ENCODE measurements at places on chromosomes 2 and 18. TPM values are rescaled to one million over a fixed set of nuclear protein-coding genes. Genes with fewer than 3 reads are reported as not detected.

PDCD1 gene
- 0.18 TPM for total RNA-seq

RPRM gene
- not detected for total RNA-seq

ST8SIA5 gene
- 0.12 TPM for total RNA-seq

CDKL4 gene
- 0.25 TPM for total RNA-seq

ANO7 gene
- total RNA-seq: 1.5 TPM

GRCh38 chr2:236785611-236786057 is 216.0 kb downstream of the ACKR3 start:
- DNase-seq: no peak

DNA sequence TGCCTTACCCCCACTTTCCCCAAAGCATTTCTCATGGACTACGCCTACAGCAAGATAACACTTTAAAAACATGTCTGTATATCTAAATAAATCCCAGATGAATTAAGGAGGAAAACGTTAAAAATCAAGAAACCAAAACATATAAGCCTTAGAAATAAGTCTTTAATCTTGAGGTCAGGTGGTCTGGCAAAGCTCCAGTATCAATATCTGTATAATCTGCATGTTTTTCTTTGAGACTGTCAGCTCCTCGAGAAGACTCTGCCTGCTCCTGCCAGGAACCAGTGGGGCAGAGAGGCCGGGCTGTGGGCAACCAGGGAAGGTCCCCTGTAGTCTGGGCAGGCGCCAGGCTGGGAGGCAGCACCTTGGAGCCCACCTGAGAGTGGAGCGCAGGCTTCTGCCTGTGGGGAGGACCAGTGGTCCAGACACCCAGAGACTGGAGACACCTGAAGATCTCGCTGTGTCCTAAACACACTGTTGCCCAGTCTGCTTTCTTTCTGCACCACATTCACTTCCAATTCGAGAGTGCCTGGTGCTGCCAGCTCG is 291.0 kb upstream of the SOX11 start:
- DNase-seq: no peak

DNA sequence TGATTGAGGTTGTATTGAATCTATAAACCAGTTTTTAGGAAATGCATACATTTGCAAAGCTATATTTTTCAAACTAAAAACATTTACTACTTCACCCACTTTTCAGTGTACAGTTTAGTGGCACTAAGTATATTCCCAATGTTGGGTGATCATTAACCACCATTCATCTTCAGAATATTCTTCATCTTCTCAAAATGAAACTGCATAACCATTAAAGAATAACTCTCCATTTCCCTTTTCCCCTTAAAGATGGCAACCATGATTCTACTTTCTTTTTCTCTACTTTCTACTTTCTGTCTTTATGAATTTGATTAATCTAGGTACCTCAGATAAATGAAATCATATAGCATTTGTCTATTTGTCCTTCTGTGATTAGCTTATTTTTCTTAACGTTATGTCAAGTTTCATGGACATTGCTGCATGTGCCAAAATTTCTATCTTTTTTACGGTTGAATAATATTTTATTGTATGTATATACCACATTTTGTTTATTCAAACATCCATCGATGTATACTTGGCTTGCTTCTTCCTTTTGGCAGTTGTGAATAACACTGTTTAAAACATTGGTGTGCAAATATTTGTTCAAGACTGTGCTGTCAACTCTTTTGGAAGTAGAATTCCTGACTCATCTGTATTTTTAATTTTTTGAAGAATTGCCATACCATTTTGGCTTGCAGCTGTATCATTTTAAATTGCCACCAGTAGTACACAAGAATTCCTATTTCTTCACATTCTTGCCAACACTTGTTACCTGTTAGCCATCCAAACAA is 104.9 kb downstream of the RPRM start:
- no peak for DNase-seq

- DNase-seq: no peak
Measured at GRCh38 chr2:105766300-105766866, 21.7 kb downstream of the NCK2 start.

DNA sequence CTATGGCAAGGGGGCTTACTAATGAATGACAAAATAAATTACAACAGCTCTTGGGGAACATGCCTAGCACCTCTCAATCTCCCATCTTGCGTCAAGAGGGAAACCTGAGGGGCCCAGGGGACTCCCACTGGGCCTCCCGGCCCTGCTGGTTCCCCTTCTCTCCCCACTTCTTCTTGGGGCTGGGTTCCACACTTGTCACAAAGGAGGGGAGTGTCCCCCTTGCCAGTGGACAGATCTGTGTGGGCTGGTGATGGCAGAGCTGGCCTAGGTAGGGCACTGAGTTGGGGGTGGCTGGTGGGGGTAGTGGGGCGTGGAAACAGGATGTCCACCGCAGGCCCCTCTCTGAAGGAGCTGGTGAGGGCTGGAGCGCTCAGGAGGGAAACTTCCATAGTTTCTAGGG is 184.0 kb upstream of the HAAO start:
- DNase-seq: no peak

GRCh38 chr2:70728128-70728527 is 39.9 kb downstream of the ADD2 start:
- DNase-seq: no peak

DNA sequence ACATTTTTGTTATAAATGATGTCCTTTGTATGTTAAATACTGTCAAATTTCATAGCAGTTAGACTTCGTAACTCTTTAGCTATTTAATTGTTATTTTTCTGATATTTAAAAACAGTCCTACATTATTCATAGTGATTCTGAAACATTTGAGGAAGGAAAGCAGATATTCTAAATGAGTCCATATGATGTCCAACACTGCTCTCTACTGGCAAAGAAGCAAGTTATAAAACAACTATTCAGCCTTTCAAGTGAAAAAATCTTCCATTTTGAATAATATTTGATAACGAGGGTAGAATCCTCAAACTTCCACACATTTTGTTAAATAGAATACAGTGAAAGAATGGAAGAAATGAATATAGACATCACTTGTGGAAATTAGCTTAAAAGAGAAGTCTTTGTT is 220.8 kb downstream of the GULP1 start:
- no peak for DNase-seq

- no peak for DNase-seq
Measured at GRCh38 chr2:96484091-96484490, 21.1 kb downstream of the NEURL3 start.

DNA sequence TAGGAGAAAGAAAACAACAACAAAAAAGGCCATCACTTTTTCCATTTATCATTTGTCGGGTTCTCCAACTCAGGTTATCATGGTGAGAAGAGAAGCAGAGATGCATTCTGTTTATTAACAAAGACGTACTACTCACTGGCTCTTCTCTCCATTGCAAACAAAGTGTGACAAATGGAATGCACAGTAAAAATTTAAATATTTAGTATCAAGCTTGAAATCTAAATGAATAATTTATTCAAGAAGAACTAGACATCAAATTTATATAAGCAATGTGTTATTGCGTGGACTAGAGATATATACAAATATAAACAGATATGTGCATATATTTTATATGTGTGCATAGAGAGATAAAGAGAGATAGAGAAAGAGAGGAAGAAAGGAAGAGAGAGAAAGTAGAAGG is 236.5 kb downstream of the DSEL start:
- DNase-seq: no peak

GRCh38 chr18:36354989-36355388 is 57.5 kb downstream of the FHOD3 start:
- no peak for DNase-seq
